Breast epithelium (tissue), 4 donors: ENCODE measurements at places on chromosomes 2 and 18.

- DNase-seq = no peak
Measured at GRCh38 chr2:76149846-76150245, 439.1 kb upstream of the GCFC2 start.

- DNase-seq = no peak
Measured at GRCh38 chr2:181656450-181657291, at the start of gene CERKL. Gene CERKL, minus strand, starts transcription at chr2:181657105. Its CDS starts 99 bp downstream, at chr2:181657006.

GRCh38 chr2:156649596-156649995 is 213.4 kb downstream of the GPD2 start:
- DNase-seq = peak; percentile 45

DNA sequence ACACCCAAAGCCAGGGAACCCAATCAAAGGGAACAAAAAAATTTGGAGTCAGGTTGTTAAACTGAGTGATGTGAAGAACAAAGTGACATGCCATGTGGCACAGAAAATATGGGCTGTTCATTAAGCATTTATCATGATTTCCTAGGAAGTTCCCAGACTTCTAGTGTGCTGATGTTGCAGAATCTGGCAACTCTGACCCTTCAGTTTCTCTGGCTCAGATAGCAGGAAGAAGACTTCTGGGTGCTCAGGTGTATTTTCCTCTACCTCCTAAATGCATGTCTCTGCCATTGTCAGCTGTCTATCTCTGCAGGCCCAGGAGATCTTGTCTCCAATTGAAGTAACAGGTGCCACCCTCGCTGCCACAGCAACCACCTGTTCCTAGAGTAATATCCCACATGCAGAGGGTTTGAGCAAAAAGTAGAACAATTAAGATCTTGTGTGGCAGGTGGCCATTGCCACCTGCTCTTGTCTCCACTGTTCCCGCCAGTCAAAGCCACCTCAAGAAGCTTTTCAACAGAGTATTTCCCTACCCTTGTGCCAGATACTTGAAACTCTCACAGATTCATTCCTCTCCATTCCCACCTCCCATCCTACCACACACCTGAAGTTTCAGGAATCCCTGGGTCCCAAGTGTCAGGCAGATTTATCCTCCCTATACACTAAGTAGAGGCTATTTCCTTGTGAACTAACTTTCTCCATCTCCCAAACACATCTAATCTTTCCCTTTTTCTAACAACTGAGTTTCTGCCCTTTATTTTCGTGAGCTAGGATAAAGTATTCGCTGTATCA is 533.7 kb upstream of the CHAC2 start:
- no peak for DNase-seq

- no peak for DNase-seq
Measured at GRCh38 chr2:174594456-174594855, 3.1 kb downstream of the WIPF1 start.

GRCh38 chr2:163210430-163210918 is 371.9 kb upstream of the KCNH7 start:
- DNase-seq = no peak

DNA sequence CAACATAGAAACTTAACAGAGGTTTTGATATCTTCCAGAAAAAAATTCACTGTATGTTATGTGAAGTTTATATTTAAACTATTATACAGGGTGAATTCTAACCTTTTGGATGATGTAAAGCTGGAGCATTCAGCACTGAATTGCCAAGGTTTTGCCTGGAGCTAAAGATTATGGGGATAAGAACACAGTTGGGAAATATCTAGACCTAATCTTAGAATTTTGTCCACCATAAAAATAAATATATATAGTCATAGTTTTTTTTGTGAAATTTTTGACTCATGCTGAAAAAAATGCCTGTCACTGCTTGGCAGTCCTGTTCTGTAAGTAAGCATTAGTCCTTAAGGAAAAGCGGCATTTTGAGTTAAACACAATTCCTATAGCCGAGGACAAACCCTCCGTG is 339.3 kb upstream of the TMEFF2 start:
- no peak for DNase-seq

DNA sequence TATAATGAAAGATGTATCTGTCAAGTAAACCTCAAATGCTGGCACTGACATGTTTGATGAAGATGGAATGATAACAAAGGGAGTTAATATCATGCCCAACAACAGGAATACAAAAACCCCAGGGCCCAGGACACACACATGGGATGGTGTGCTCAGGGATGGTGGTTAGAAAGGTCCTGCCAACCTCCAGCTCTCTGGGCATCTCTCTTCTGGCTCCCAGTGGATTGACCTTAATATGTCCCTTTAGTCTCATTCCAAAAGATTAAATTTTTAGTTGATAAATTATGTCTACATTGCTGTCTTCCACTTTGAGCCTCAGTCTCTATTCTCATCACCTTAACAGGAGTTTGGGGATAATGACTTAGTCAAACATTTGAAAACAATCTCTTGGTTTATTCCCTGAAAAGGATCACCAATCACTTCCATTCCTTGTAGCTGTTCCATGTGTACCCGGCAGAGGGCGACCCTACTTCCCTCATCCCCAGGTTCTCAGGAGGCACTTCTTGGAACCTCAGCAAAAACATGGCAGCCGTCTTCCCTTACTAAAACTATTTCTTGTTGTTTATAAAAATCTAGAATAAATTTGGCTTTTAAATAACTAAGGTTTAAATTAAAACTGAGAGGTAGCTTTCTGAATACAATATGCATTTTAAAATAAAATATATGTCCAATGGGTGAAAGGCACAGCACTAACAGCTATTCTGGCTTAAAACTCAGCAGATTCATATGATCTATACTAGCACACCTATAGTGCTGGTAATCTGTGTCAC is 29.6 kb downstream of the MCEE start:
- peak; percentile 24 for DNase-seq

DNA sequence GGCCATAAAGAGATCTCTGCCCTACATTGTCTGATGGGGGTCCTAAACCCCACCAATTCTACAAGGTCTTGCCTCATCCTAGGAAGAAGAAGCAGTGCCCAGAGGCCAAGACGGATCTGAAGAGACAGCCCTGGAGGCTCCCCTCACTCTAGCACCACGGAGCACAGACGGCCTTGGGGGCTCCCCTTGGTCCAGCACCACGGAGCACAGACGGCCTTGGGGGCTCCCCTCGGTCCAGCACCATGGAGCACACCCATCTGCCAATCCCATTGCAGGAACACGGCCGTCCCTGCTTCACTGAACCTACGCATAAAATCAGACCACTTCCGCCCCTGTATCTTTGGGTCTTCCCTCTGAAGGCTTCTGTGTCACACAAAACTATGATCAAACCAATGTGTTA is 215.1 kb upstream of the SALL3 start:
- DNase-seq = no peak

DNA sequence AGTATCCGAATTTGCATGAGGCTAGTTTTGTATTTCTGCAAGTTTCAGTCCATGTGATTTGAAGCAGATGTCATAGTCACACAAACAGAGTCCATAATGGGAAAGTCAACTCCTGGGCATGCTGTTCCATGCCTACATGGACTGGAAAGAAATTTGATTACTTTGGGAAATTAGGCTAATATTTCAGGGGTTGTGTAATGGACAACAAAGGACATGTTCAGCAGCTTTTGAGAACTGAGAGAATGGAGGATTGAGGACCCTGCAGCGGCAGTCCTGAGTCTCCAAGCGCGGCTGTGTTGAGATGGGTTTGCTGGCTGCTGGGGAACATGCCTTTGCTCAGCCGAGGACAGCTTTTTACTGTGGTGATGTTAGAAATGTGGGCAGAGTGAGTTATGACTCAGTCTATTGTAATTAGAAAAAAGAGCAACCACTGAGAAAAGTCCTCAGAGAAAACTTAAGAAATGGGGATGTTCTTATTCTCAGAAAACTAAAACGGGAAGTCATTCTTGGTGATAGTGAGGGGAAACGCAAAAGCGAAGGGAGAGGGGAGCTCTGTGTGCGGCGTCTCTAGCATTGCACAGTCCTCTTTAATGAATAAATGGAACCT is 149.2 kb downstream of the FAM210A start:
- DNase-seq = no peak

DNA sequence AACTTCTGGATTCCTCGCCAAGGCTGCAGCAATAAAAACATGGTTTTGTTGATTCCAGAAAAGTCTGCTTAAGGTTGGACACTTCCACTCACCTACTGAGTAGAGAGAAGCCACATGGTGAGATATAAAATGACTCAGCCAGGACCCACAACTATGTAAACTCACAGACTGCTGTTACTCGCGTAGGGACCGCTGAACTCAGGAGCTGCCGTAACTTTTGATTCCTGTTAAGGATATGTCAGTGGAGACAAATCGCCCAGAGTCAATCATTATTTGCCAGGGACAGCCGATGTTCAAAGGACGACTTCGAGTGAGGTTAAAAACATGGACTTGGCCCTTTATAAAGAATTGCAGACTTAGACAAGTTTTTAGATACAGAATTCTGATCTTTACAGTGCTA is 25.6 kb downstream of the CYB5A start:
- DNase-seq = no peak

- DNase-seq = no peak
Measured at GRCh38 chr2:8222979-8223694, 458.7 kb upstream of the ID2 start.
